GM12865 (cell line): ENCODE measurements at places on chromosomes 3 and 15.

GRCh38 chr15:44308415-44308814 lies 19.9 kb downstream of the GOLM2 start:
- DNase-seq = peak; percentile 82

GRCh38 chr3:15204005-15204404 lies 2.0 kb upstream of the CAPN7 start:
- no peak for DNase-seq

- DNase-seq = no peak
Measured at GRCh38 chr15:79065361-79065705, 25.2 kb downstream of the RASGRF1 start.

DNA sequence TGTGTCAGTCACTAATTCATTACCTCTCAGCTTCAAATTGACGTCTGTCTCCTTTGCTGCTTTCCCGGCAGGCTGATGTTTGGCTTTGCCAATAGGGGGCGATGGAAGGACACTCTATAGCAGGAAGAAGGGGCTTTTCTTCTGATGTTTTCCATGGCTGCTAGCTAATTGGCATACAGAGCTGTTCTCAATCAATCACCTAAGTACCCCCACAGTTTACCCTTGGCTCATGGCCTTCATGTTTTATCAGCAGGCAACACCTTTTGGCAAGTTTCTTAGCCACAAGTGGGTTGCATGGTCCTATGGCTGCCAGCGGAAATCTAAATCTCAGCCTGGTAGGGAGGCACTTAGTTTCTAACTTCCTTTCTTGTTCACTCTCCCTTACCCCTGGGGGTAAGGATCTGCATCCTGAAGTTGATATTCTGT lies 45.0 kb downstream of the ESYT3 start:
- peak; percentile 57 for DNase-seq

DNA sequence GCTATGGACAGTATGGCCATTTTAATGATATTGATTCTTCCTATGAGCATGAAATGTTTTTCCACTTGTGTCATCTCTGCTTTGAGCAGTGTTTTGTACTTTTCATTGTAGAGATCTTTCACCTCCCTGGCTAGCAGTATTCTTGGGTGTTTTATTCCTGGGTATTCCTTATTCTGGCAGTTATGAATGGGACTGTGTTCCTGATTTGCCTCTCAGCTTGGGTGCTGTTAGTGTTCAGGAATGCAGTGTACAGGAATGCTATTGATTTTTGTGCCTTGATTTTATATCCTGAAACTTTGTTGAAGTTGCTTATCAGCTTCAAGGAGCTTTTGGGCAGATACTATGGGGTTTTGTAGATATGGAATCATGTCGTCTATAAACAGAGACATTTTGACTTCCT lies 49.5 kb upstream of the CTXND1 start:
- no peak for DNase-seq

DNA sequence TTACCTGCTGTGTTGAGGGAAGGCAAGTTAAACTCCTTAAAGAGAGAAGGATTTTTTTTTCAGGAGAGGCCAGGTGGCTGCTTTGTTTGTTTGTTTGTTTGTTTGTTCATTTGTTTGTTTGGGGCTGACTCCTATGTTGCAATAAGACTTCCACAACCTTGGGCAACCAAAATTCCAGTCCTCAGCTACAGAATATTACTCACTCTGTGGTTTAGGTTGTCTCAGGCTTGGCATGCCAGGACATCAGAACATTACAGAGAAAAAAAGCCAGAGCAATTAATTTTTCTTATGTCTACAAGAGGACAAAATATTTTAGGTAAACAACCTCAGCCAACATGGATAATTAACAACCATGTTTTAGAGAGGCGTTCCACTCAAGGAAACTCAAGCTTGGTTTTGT lies 156.7 kb upstream of the ATP11B start:
- DNase-seq = no peak

- DNase-seq = peak; percentile 42
Measured at GRCh38 chr3:156602424-156602823, 47.5 kb upstream of the SSR3 start.

DNA sequence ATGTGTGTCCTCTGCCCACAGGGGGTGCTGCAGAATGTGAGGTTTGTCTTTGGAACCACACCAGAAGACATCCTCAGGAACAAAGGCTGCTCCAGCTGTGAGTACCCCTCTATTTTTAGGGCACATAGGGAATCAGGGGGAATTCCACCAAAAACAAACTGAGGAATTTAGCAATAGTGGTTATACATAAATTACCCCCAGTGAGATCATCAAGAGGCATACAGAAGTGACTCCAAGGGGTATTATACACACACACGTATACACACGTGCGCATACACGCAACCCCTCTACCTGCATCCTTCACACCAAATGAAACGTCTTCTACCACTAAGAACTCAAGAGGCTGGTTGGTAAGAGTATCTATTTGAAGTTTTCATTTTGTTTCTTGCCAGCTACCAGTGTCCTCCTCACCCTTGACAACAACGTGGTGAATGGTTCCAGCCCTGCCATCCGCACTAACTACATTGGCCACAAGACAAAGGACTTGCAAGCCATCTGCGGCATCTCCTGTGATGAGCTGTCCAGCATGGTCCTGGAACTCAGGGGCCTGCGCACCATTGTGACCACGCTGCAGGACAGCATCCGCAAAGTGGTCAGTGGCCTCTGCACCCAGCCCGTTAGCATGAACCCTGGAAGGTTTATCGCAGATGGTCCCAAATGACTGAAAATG lies 2.9 kb downstream of the THBS1 start:
- DNase-seq = peak; percentile 44
